ENCODE measurements at places on chromosomes 6 and 20. TPM values are rescaled to one million over a fixed set of nuclear protein-coding genes. Genes with fewer than 3 reads are reported as not detected.

DNA sequence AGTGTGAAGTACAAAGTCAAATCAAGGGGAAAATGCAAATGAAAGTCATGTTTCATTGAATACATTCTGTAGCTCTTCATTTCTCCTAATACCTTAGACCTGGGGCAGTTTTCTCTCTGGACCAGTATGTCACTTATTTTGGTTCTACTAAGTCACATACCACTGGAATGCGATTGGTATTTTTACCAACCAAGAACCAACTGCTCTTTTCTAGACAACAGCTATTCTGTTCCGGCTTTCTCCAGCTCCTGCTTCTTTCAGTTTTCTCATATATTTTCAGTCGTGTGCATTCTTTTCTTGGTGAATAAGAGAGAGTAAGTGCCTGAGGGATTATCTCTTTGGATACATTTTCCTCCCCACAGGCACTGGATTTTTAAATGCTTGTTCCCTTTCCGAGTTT, 39.2 kb upstream of the SPACA1 start:
- no peaks in the 10 kb centered on the region for H3K27me3 ChIP-seq
- H3K36me3 ChIP-seq: no peaks in the 10 kb centered on the region
- H3K4me1 ChIP-seq: peaks cover 13% of the 10 kb centered on the region
- no peak for DNase-seq
- H3K4me3 ChIP-seq: no peak overlapping the region

DNA sequence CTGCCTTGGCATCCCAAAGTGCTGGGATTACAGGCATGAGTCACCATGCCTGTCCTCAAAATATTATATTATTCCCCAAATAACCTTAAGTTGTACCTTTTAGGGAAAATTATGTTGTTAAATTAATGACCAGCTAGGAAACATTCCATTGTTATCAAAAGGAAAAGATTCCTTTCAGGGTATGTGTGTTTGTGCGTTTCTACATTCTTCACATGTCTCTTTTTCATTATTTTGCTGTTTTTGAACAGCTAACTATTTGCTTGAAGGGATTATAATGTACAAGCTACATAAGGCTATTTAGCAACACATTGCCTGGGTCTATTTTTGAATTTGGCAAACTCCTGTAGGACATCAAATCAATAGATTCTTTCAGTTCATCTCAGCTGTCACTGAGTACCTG, 57.1 kb downstream of the GJA1 start:
- H3K27ac ChIP-seq: no peak overlapping the region
- no peaks in the 10 kb centered on the region for H3K36me3 ChIP-seq
- no peak overlapping the region for H3K4me3 ChIP-seq
- no peaks in the 10 kb centered on the region for H3K4me1 ChIP-seq
- H3K27me3 ChIP-seq: no peaks in the 10 kb centered on the region

GRCh38 chr20:17934141-17934862, 34.3 kb downstream of the SNX5 start:
- H3K4me1 ChIP-seq: peaks cover 8% of the 10 kb centered on the region
- no peak overlapping the region for H3K27ac ChIP-seq
- H3K27me3 ChIP-seq: no peaks in the 10 kb centered on the region
- no peak overlapping the region for H3K4me3 ChIP-seq

DNA sequence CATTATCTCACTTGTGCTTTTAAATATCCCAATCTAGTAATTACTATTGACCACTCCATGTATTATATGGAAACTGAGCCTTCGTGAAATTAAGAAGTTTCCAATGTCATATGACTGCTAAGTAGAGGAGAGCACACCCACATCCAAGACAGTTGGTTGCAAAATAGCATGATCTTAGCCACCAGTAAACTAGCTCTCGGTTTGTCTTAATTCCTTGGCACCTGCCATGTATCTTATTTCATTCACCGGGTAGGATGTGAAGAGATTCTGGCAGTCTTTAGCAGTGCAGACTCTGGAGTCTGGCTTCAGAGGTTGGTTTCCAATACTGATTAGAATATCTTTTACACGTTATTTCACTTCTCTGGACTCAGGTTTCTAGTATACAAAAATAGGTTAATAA, 270.3 kb downstream of the LAMA2 start:
- no peak for DNase-seq
- H3K27ac ChIP-seq: no peak overlapping the region
- H3K4me1 ChIP-seq: no peaks in the 10 kb centered on the region
- no peak overlapping the region for H3K4me3 ChIP-seq
- H3K27me3 ChIP-seq: no peaks in the 10 kb centered on the region

GRCh38 chr6:90218959-90219208, 77.8 kb downstream of the BACH2 start:
- H3K27ac ChIP-seq: peak overlapping the region; percentile 43
- H3K27me3 ChIP-seq: no peaks in the 10 kb centered on the region
- H3K4me1 ChIP-seq: peaks cover 50% of the 10 kb centered on the region
- no peaks in the 10 kb centered on the region for H3K36me3 ChIP-seq

GRCh38 chr6:111692327-111693164, 86.9 kb upstream of the TRAF3IP2 start:
- H3K36me3 ChIP-seq: peaks cover 88% of the 10 kb centered on the region
- no peaks in the 10 kb centered on the region for H3K27me3 ChIP-seq
- peaks cover 48% of the 10 kb centered on the region for H3K4me1 ChIP-seq
- DNase-seq: no peak

- H3K27me3 ChIP-seq: no peaks in the 10 kb centered on the region
- H3K36me3 ChIP-seq: peaks cover 47% of the 10 kb centered on the region
- H3K4me3 ChIP-seq: no peak overlapping the region
Observed at GRCh38 chr6:52263709-52264540, 19.6 kb upstream of the IL17F start.

DNA sequence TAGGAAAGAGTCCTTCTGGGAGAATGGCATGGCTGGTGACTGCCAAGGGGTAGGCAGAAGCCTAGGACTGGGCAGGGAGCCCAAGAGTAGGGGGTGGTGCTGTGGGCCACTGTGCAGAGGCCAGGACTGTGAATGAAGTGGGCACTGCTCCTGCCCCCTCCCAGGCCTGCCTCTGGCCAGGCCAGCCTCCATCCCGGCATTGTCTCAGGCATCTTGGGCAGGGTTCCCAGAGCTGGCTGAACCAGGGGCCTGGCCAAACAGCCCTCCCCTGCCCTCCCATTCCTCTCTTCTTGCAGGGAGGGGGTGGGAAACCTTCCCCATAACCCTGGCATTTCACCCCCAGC, 81.6 kb downstream of the MRPL14 start:
- no peaks in the 10 kb centered on the region for H3K36me3 ChIP-seq
- DNase-seq: no peak
- H3K27ac ChIP-seq: no peak overlapping the region

DNA sequence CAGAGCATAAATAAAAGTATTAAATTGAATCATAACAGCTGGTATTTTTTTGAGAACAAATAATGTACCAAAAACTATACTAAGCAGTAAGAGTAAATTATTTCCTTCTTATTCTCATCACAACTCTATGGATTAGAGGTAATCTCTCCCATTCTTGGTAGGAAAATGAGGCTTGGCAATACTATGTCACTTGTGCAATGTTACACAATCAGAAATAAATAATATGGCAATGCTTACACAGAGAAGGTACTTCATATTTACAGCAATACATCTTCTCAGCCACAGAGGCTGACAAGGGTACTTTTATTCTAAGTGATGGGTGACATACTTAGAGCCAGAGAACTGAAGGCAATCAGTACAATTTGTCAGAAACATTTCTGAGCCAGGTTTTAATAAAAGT, 3.9 kb downstream of the DST start:
- no peak overlapping the region for H3K4me3 ChIP-seq
- no peaks in the 10 kb centered on the region for H3K27me3 ChIP-seq
- no peak overlapping the region for H3K27ac ChIP-seq
- H3K4me1 ChIP-seq: no peaks in the 10 kb centered on the region

DNA sequence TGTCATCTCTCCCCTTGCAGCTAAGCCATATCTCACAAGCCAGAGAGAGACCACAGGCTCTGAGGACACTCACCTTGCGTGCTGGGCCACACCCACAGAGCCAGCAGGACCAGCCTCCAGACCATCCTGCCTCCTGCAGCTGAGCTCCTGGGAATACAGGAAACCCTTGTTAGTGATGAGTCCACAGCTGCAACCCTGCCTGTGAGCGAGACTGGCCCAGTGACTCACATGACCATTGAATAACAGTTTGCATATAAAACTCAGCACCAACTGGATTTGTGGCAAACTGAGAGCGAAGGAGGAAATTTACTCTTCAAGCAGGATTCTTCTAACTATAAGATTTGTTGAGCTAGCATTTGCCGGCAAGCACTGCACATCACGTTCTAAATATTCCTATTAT, 3.0 kb downstream of the THBS2 start:
- no peak overlapping the region for H3K4me3 ChIP-seq
- no peak for DNase-seq
- H3K27me3 ChIP-seq: peaks cover 22% of the 10 kb centered on the region
- H3K27ac ChIP-seq: no peak overlapping the region
- no peaks in the 10 kb centered on the region for H3K36me3 ChIP-seq
- H3K4me1 ChIP-seq: peaks cover 20% of the 10 kb centered on the region

GRCh38 chr6:112372226-112372806, 25.2 kb downstream of the RFPL4B start:
- H3K4me3 ChIP-seq: no peak overlapping the region
- no peak overlapping the region for H3K27ac ChIP-seq
- H3K27me3 ChIP-seq: no peaks in the 10 kb centered on the region
- no peaks in the 10 kb centered on the region for H3K4me1 ChIP-seq

GRCh38 chr20:62741191-62741691, 32.6 kb downstream of the NTSR1 start:
- peaks cover 59% of the 10 kb centered on the region for H3K4me1 ChIP-seq
- DNase-seq: peak; percentile 48
- H3K27ac ChIP-seq: peak overlapping the region; percentile 69
- H3K36me3 ChIP-seq: no peaks in the 10 kb centered on the region
- no peak overlapping the region for H3K4me3 ChIP-seq
- H3K27me3 ChIP-seq: no peaks in the 10 kb centered on the region

DNA sequence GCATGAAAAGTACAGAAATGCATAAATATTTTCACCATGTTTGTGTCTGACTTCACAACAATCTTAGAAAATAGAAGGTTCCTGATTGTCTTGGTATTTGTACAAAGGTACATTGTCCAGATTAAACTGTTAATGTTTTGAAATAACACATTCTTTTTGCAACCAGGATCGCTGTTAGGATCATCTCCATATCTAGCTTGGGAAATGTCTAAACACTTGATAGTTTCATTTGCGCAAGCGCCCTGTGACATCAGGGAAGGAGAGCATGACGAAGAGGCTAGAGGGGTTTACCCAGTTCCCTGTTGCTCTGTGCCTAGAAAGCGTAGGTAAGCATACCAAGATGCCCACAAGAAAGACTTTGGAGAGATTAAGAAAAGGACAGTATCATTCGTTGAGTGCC, 19.4 kb downstream of the ALDH8A1 start:
- H3K27me3 ChIP-seq: no peaks in the 10 kb centered on the region
- no peaks in the 10 kb centered on the region for H3K4me1 ChIP-seq
- DNase-seq: no peak
- H3K36me3 ChIP-seq: no peaks in the 10 kb centered on the region

DNA sequence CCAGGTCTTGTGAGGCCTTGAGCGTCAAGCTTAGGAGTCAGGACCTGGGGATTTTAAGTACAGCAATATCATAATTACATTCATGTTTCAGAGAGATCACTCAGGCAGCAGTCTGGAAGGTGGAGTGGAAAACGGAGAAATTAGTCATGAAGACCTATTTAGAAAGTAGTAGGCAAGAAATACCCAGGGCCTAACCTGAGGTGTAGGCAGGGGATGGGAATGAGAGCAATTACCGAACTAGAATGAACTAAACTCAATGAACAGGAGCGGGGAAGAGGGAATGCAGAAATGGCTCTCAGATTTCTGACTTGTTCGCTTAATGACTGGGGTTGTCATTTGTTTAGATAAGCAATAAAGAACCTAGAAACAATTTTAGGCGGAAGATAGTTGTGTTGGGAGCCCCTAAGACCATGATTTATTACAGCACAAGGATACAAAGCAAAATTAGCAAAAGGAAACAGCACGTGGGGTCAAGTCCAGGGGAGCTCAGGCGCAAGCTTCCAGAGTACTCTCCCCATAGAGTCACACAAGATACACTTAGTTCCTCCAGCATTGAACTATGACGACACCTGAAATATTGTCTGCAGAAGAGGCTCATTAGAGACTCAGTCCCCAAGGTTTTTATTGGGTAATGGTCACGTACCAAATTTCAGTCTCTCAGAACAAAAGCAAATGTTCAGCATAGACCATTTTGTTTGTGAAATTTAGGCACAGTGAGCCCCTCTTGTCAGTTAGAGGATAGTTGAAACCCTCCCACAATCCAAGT, 178.8 kb upstream of the AKAP12 start:
- no peaks in the 10 kb centered on the region for H3K4me1 ChIP-seq
- H3K27me3 ChIP-seq: no peaks in the 10 kb centered on the region
- H3K4me3 ChIP-seq: no peak overlapping the region
- H3K27ac ChIP-seq: no peak overlapping the region

GRCh38 chr20:19026901-19027644, 185.4 kb upstream of the SLC24A3 start:
- no peak overlapping the region for H3K27ac ChIP-seq
- no peaks in the 10 kb centered on the region for H3K36me3 ChIP-seq
- H3K4me3 ChIP-seq: no peak overlapping the region
- H3K27me3 ChIP-seq: no peaks in the 10 kb centered on the region

- no peak overlapping the region for H3K4me3 ChIP-seq
- H3K36me3 ChIP-seq: no peaks in the 10 kb centered on the region
- H3K27me3 ChIP-seq: peaks cover 19% of the 10 kb centered on the region
- no peak overlapping the region for H3K27ac ChIP-seq
- peak; percentile 72 for DNase-seq
Observed at GRCh38 chr6:150016324-150017185, 8.8 kb downstream of the RAET1L start.

DNA sequence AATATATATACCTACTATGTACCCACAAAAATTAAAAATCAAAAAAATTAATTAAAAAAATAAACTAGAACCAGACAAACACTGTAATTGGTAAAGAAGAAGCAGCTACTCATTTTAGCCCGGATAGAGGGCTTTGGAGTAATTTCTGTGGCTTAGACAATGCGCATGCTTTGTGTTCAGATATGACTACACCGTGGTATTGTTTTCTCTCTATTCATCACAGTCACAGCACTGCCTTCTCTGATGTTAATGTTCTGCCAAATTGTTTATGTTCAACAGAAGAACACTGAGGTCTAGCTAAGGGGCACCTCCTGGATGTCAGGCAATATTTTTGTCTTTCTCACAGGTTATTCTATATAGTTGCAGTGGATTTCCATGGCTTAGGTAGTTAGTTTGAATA, 77.5 kb upstream of the GJE1 start:
- no peaks in the 10 kb centered on the region for H3K4me1 ChIP-seq
- H3K36me3 ChIP-seq: no peaks in the 10 kb centered on the region
- no peaks in the 10 kb centered on the region for H3K27me3 ChIP-seq
- H3K4me3 ChIP-seq: no peak overlapping the region
- DNase-seq: no peak
- H3K27ac ChIP-seq: no peak overlapping the region

Gene SLC22A7
- total RNA-seq: not detected

Gene GABRR2
- 1.2 TPM for total RNA-seq

Gene EGFL8
- 16.6 TPM for total RNA-seq

Gene ANKRD66
- total RNA-seq: not detected

Gene NKAIN2
- not detected for total RNA-seq

Gene PSORS1C1
- total RNA-seq: not detected

Gene ANKRD60
- total RNA-seq: not detected

Gene DCDC2
- 0.47 TPM for total RNA-seq

Gene CD24
- not detected for total RNA-seq

Data from CD4-positive, alpha-beta memory T cell (primary cell).